K562 (cell line): ENCODE measurements at places on chromosomes 5 and 9.

DNA sequence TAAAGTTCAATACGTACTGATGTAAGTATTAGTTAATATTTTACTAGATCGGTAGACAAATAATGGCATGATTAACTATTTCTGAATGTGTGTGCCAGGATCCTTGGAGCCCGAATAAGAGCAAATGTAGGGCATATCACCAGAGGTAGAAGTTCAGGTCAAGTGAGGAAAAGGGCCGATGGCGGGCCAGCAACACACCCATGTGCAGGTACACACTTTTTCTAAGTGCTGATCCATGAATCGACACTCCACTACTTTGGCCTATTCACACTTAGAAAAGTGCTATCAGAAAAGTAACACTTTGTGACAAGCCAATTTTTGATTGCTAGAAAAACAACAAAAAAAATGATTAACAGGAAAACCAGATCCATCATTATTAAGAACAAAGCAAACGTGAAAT, 150.3 kb downstream of the AUH start:
- DNase-seq: no peak

DNA sequence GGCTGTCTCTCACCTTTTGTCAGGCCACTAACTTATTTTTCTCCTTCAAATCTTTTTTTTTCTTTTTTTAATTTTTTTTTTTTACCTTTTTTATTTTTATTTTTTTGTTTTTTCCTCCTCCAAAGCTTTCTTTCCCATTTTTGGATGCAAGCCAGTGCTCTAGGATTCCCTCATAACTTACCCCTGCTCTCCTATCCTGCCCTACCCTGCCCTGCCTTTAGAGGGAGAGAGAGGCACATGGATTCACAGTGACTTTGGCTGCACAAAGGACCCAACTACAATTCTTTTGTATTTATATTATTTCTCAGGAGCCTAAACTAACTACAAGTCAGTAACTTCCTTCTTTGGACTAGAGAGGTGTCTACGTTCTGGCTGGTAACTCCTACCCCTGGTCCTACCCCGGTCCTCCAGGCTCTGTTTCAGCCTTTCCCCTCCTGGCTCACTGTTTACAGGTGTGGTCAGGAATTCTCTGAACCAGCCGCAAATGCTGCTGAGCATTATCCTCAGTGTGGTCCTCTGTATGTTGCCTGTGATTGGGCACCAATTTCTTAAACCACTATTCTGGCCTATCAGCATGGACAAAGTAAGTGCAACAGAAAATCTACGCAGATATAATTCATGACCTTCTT, 8.4 kb upstream of the RUSC2 start:
- DNase-seq: peak; percentile 32

DNA sequence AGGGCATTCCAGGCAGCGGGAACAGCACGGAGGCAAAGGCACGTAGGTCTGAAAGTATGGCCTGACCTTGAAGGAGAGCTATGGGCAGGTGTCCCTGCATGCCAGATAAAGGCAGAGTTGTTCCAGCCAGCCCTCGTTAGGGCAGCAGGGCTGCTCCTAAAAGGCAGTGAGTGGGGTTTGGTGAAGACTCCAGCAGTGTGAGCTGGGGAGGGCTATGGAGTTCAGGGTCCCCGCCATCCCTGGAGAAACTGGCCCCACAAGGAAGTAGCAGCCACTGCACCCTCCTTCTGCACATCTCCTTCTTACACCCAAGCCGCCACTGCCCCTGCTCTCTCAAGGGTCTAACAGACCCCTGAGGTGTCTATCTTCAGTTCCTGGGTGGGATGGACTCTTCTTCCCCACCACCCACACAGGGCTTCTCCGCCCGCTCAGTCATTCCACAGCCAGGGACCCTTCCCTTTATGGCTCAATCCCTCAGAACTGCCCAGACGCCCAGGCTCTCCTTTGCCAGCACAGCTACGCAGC, 1.4 kb downstream of the AKNA start:
- DNase-seq: no peak

DNA sequence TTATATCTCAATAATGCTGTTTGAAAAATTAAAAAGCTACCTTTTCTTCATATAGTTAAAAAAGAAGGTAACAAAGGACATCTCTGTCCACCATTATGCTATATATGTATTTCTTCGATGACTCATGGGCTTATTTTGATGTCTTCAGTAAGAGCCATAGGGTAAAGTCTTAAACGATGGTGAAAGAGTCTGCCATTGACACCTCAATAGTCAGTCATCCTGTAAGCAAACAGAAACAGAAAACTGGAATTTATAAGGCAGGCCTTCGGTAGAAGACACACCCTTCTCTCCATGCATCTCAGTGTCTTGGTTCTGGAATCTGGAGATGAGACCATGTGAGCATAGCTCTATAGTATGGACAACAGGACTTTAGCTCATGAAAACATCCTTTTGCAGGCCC, 87.0 kb upstream of the ZNF462 start:
- no peak for DNase-seq

- DNase-seq: no peak
These were observed 19.6 kb downstream of the MRPL36 start for GRCh38 chr5:1779782-1780613.

GRCh38 chr9:106958955-106959657, 96.1 kb downstream of the ZNF462 start:
- no peak for DNase-seq

GRCh38 chr5:177194268-177194667, 60.7 kb downstream of the NSD1 start:
- DNase-seq: no peak

- no peak for DNase-seq
These were observed 487.8 kb downstream of the ENC1 start for GRCh38 chr5:74152625-74153254.

DNA sequence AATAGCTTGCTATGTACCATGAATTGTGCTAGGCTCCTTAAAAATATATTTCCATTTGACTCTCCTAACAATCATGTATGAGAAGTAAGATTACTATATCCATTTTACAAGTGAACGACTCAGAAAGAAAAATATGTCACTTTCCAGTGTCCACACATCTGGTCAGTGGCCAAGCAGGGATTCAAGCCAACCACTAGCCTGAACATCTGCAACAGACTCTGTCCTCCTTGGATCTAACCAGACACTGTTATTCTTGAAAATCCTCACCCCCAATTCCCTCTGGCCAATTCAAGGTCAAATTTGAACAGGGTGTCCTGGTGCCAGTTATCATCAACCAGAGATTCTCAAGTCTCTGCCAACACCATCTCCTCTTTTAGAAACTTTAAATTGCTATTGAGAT, 344.1 kb upstream of the WWC1 start:
- no peak for DNase-seq

- no peak for DNase-seq
These were observed 1106.2 kb upstream of the DMAC1 start for GRCh38 chr9:8905731-8906130.

- DNase-seq: peak; percentile 47
These were observed 1.1 kb downstream of the SRD5A1 start for GRCh38 chr5:6634306-6634705.

GRCh38 chr5:55226027-55226933, 835 bp downstream of the MCIDAS start:
- peak; percentile 89 for DNase-seq

DNA sequence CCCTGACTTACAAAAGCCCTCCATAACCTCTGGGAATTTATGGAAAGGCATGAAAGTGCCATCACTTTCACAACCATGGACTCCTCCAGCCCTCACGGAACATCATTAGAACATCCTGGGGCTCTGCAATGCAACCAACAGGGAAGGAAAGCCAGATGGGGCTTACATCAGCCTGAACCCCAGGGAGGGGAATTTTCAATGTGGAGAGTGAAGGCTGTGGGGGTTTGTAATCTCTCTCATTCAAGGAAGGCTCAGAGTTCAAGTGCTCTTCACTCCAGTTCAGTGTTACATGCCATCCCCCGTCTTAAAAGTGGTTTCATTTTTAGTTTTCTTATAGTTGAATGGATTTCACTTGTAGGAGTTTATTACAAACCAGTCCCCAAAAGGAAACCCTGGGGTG, 5.7 kb downstream of the SPRY4 start:
- no peak for DNase-seq

DNA sequence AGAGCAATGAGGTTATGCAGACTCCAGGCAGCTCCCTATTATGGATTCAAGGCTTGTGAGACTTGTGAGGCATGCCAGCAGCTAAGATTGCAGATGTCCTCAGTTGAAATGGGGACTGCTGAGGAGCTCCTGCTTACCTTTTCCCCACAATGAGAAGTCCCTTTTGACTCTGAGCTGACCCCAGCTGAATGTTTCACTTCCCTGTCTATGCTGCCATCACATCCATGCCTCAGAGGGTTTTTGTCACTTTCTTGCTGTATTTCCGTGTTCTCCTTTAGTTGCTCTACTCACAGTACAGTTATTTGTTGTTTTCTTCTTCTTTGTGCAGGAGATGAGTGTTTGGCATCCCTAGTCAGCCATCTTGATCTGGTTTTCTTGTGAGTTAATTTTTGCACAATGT, 18.8 kb upstream of the OR2S2 start:
- DNase-seq: no peak

- DNase-seq: peak; percentile 60
These were observed 48.3 kb upstream of the SPATA31E1 start for GRCh38 chr9:87834357-87834756.

DNA sequence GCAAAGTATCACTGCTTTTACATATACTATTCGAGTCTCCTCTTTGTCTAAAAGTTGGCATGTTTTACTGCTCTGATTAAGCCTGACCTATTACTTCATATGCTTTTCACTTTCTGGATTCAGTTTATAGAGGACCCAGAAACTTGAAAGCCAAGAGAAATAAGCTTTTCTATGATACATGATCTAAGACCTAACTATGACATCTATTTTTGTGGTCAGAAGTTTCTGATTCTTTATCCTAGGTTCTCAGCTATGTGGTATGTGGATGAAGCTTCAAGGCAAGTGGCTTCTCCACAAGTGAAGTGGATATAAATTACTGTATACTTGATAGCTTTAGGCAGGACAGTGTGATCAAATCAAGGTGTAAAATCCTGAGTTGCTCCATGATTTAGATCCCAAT, 6.3 kb downstream of the EDIL3 start:
- DNase-seq: no peak

GRCh38 chr5:104297076-104297475, 734.5 kb upstream of the NUDT12 start:
- DNase-seq: no peak

GRCh38 chr5:80780024-80780423, 125.2 kb upstream of the DHFR start:
- no peak for DNase-seq

DNA sequence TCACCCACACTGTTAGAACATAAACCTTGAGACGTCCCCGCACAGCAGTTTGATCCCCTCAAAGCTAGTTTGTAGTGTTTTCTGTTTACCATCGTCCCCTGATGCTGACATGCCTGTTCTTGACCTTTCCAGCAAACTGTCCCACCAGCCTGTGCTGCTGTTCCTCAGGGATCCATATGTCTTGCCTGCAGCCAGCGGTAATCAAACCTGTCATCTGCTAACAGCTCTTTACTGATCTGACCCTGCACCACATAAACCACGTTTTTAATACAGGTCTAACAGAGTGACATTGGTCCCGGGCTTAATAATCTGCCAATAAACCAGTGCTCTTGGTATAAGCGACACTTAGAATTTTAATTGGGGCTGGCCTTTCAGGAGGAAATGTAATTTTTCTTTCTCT, 34.7 kb downstream of the PPIC start:
- DNase-seq: no peak

- DNase-seq: no peak
These were observed 3.9 kb downstream of the IL9 start for GRCh38 chr5:135891791-135892190.

GRCh38 chr9:116000748-116001329, 152.8 kb upstream of the PAPPA start:
- peak; percentile 34 for DNase-seq

- DNase-seq: no peak
These were observed 32.5 kb downstream of the RAB14 start for GRCh38 chr9:121169094-121169601.

- no peak for DNase-seq
These were observed 275.4 kb downstream of the EPB41L4A start for GRCh38 chr5:112143690-112144089.

- DNase-seq: no peak
These were observed 70.1 kb upstream of the IFNK start for GRCh38 chr9:27453860-27454553.

DNA sequence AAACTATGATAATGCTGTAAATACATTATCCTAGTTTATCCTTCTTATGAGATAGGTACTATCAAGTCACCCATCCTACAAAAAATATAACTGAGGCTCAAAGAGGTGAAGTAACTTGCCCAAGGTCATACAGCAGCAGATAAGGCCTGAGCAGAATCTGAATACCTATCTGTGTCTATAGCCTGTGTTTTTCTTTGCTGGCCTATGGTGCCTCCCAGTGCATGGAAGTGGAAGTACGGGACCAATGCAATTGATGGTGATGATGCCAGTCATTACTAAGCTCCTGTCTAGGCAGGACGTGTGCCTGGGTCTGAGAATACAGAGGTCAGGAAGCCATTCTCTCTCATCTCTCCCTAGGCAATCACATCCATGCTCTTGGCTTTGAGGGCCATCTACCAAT, 67.8 kb downstream of the FAT2 start:
- DNase-seq: peak; percentile 66

GRCh38 chr5:11023945-11024344, 262.9 kb upstream of the DAP start:
- no peak for DNase-seq

DNA sequence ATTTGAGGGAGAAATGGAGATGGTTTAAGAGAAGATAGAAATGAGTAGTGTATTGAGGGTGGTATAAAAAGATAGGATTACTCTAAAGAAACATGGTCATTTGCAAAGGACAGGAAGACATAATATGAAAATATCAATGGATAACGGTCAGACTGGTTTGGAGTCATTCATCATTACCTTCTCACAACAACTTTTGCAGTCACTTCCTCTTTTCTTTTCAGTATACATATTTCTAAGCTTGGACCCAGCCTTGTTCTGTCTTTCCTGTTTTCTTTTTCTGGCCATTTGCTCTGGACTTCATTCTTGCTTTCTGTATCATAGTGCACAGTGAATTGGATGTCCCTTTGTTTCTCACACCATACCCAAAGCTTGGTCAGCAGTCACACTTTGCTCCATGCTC, 966.5 kb upstream of the TYRP1 start:
- no peak for DNase-seq

DNA sequence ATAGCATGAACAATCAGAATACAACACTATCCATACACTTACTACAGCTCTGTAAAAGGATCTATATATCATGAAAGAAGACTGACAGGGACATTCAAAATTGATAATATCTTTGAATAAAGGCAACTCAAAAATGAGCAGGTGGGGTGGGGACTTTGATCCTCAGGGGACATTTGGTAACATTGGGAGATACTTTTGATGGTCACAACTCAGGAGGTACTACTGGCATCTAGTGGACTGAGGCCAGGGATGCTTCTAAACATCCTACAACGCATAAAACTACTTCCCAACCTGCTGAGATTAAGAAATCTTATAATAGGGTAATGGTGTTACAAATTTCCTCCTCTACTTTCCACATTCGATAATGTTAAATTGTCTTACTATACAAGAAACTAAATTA, 243.9 kb downstream of the ARL15 start:
- no peak for DNase-seq

GRCh38 chr5:172441262-172441751, 13.0 kb downstream of the SH3PXD2B start:
- DNase-seq: no peak

GRCh38 chr5:173242675-173243121, 7.7 kb upstream of the NKX2-5 start:
- no peak for DNase-seq
